D721Med (cell line): ENCODE measurements at places on chromosomes 7 and 10.

DNA sequence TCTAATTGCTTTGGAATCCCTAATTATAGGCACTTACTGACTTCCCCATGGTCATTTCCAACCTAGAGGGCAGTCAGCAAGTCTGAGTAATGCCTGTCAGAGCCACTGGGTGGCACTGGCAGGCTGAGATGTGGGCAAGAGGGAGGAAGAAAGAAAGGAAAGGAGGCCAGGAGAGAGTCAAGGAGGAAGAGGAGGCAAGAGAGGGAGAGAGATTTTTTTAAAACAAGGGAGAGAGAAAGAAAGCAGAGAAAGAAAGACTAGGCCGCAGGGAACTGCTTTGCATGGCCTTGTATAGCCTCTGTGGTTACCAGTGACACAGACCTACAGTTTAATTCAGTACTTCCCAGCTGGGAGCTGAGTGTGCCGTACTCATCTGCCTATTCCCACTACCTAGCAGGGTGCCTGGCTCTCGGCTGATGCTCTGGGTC lies 210.4 kb upstream of the ADO start:
- DNase-seq: no peak

DNA sequence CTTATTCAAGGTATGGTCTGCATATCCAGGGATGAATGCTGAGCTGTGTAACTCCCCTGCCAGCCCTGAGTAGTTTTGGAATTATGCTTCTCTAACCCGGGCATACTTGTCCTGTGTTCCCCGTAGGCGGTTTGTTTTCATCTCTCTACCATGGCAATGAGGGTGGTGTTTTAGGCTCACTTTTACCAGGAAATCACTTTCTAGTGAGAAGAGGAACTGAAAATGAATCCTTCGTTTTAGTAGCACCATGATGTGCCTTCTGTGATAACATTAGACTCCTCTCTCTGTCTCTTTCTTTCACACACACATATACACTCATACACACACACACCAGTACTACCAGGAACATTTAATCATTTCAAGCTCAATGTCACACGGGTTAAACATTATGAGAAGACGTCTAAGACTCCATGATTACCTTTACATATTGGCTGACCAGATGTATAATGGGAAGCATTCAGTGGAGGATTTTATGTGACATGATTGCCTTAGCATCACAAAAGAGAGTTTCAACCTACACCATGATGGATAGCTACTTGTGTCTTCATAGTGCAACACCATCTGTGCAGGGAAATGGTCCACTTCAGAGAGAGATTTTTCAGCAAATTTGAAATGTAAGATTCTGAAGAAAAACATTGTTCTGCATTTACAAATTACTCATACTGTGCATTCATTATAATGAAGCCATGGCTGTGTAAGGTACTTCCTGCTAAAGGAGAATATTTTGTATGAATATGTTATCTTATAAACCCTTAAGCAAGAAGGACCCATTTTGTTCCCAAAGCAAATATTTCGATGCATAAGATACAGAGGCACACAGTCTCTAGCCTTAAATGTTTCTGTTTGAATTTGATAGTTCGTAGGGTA lies 31.0 kb upstream of the PFKP start:
- no peak for DNase-seq

DNA sequence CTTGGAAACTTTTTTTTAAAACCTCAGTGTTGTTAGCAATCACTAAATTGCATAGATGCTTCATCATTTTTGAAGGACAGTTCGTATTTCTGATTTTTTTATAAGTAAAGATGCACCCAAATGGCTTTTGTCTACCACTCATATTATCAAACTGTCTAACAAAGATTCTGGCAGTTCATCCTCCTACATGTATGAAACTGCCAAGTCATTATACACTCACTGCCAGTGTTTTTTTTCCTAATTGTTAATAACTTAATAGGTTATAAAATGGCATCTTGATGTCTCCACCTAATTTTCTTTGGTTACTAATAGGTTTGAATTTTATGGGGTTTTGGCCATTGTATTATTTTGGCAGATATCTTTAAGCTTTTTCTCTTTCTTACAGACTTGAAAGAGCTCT lies 77.0 kb downstream of the HTR5A start:
- DNase-seq: no peak

- no peak for DNase-seq
Observed at GRCh38 chr7:5797716-5798115, 16.3 kb upstream of the RNF216 start.

- no peak for DNase-seq
Observed at GRCh38 chr7:33062023-33062781, at the start of gene NT5C3A. Gene NT5C3A, minus strand, starts transcription at chr7:33062776. Its CDS starts 71 bp downstream, at chr7:33062705.

- DNase-seq: no peak
Observed at GRCh38 chr10:132575320-132576201, 38.0 kb downstream of the INPP5A start.

GRCh38 chr10:992871-993270 lies 4.6 kb downstream of the GTPBP4 start:
- DNase-seq: no peak

GRCh38 chr10:106920538-106920937 lies 244.0 kb downstream of the SORCS1 start:
- DNase-seq: no peak

DNA sequence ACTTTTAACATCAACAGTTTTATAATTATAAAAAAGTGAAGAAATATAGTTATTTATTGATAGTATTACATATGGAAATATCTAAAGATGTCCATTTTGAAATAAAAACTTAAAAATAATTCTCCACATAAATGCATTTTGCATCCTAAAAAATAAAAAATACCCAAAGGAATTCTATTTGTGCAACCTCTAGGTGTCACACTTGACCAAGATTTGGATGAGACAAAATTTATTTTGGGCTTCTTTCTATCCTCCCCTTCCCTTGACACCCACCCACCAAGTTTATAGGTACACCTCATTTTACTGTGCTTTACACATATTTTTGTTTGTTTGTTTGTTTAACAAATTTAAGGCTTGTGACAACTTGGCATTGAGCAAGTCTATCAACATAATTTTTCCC lies 3.3 kb upstream of the THSD7A start:
- DNase-seq: no peak

DNA sequence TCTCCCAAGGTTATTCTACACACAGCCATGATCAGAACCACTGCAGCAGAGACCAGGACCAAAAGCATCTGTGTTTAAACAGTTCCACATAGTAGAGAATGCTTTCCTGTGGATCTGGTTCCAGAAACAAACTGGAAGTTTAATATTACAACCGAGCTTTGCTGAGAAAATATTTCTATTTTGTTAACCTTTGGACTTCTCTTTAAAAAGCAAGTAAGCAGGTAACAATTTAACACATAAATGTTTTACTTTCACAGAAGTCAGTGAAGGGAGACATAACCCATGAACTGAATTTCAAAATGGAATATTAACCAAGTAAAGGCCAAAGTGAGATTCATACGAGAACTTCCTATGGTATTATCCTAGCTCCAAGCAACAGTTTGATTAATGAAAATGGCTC lies 98.6 kb upstream of the PHYHIPL start:
- no peak for DNase-seq

- no peak for DNase-seq
Observed at GRCh38 chr10:117609796-117610170, 67.2 kb downstream of the EMX2 start.

DNA sequence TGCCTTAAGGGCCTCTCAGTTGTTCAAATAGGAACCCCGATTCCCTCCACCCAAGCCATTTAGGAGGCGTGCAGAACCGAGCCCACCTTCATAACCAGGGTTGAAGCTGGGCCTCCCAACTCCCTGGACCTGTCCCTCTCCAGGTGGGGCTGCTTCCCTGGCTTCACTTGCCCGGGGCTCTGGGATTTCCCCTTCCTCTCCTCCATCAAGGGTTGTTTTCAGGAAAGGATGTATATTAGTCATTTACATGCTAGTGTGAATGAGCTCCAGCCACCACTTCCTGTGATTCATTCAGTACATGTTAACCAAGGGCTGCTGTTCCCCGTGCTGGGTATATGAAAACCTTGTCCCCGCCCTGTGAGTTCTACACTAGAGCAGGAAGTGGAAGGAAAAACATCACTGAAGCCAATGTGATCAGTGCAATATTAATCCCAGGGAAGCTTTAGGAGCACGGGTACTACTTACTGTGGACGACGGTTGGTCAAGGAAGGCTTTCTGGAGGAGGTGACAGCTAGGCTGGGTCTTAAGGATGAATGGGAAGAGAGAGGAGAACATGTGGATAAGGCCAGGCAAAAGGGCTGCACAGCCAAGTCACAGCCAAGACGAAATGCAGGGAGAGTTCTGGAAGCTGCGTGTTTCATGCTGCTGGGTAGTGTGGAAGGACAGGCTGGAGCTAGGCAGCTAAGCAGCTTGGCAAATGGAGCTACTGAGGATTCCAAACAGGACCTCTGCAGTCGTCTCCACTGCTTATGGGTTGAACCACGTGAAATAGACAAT lies 150.1 kb upstream of the SHH start:
- no peak for DNase-seq

DNA sequence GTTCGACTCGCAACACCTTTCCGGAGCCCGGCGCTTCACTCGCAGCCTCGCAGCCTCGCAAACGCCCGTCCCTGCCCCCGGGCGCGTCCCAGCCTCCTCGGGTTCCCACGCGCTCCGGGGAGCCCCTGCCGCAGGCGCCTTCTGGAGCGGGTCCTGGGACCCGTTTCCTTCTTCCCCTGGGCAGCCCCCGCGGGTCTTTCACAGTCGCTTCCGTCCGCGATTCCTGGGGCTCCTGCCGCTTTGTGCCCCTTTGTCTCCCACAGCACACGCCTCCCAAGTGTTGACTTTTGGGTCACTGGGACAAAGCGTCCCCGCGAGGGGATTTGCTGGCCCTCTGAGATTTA lies 140.7 kb downstream of the DYNC2I1 start:
- DNase-seq: no peak

DNA sequence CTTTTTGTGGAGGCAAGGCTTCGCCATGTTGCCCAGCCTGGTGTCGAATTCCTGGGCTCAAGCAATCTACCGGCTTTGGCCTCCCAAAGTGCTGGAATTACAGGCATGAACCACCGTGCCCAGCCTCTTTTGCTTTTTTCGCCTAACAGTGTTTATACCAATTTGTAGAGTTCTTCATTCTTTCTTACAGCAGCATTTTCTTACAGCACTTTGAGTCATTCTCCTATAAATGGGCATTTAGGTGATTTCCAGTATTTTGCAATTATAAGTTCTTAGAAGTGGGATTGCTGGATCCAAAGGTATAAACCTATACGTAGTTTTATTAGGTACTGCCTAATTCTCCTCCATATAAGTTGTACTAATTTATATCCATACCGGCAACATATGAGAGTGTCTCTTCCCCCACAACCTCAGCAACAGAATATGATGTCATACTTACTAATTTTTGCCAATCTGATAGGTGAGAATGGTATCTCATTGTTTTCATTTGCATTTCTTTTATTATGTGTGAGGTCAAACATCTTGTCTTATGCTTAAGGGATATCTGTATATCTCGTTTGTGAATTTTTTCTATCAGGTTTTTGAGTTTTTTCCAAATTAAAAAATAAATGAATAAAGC lies 39.1 kb downstream of the SUFU start:
- DNase-seq: no peak

DNA sequence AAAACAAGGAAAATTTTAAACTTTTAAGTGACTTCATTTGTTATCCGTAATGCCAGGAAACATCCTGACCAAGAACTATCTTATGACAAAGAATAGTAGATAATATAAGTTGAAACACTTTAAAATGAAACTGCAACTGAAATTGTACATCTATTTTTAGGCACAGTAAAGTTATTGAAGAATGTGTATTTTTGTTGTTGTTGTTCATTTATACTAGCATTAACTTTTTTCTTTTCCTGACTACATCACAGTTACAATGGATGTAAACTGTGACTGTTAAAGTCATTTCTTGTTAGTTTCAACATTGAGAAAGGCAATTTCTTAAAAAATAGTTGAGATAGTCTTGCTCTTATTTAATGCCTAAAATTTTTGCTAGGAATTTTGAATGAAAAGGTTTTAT lies 2.6 kb downstream of the CPED1 start:
- no peak for DNase-seq

DNA sequence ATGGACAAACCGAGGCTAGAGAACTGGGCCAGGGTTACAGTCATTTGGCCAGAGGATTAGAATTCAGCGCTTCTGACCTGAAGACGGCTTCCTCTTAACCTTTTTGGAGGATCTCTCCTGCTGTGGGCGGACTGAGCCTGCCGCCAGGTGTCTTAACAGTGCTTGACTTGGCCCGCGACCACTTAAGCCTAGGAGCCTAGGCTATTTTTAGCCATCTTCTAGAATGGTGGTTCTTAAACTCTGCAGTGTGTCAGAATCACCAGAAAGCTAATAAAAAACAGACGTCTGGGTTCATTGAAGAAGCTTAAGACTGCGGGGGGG lies 722 bp downstream of the MDH2 start:
- no peak for DNase-seq

DNA sequence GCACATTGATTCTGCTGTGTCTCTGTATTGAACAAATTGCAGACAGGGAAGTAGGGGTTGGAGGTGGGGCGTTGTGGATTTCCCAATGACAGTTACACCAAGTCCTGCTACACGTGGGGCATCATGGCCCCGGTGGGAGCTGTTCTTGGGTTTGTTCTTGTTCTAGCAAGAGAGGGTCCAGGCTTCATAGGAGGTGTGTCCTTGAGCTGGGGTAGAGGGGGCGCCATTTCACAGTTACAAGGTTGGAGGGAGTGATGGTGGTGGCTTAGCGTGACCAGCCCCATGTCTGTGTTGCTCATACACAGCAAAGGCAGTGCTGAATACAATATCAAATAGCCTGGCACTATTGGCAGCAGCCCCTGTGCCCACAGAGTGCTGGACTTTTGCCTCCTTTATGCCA lies 15.7 kb downstream of the SH2D4B start:
- DNase-seq: no peak

DNA sequence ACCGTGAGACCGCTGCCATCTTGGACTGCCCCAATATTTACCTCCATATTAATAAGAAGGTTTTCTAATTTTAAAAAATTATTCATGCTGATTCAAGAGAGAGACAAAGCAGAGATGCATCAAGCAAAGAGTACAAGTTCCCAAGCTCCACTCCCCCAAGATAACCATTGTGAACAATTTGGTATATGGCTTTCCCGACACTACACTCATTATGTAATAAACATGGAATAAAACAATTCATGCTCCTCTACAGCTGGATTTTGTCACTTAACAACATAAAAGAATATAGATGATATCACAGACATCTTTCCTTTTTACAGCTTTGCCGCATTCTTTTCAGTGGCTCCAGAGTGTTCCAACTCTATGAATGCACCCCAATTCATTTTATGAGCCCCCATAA lies 307.6 kb downstream of the FGFR2 start:
- no peak for DNase-seq

GRCh38 chr7:74587435-74588126 lies 69.9 kb upstream of the GTF2I start:
- DNase-seq: no peak
